Hematopoietic multipotent progenitor cell treated with erythropoietin and hydrocortisone succinate and interleukin-3 and kit ligand, for 6 days (in vitro differentiated cells): ENCODE measurements at places on chromosomes 1 and 21.

DNA sequence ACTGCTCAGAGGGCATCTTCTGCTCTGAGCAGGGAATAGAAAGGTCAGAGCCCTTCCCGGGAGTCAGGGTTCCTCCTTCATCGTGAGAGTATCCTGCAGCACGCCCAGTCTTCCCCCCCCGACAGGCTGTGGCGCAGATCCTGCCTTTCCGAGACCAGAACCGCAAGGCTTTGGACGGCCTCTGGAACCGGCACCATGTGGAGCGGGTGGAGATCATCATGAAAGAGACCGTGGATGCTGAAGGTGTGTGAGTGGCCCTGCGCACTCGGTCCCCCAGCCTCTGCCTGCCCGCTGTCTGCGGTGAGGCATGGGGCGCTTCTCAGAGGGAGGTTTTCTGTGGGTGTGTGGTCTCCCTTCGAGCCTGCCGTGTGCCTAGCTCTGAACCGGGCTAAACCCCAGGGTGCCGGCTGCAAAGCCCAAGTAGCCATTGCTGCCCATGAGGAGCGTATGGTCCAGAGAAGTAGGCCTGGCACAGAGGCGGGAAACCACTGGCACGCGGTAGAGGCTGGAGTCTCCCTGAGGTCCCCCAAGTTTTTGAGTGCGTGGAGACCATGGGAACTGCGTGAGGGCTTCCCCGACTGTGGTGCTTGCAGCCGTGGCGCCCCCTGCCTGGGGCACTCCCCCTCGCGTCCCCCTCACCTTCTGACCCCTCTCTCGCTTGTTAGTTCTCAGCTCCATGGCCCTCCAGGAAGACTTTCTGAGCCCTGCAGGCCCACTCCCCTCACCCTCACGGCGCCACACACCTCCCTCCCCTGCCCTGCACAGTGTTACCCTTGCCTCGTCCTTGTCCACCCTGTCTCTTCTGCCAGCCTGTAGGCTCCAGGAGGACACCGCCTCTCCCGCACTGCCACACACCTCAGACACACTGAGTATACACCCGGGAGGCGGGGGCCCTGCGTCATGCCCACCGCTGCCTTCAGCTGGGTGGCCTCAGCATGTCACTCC is 12.5 kb downstream of the H6PD start:
- no peak for DNase-seq

GRCh38 chr1:226135059-226135651 is 51.4 kb downstream of the ACBD3 start:
- DNase-seq: no peak

- DNase-seq: no peak
These were observed 357.4 kb upstream of the PLXNA2 start for GRCh38 chr1:208601561-208601960.

- DNase-seq: peak; percentile 45
These were observed 20.0 kb downstream of the CDC73 start for GRCh38 chr1:193141804-193142203.

GRCh38 chr1:17177651-17178050 is 27.3 kb upstream of the PADI1 start:
- no peak for DNase-seq

DNA sequence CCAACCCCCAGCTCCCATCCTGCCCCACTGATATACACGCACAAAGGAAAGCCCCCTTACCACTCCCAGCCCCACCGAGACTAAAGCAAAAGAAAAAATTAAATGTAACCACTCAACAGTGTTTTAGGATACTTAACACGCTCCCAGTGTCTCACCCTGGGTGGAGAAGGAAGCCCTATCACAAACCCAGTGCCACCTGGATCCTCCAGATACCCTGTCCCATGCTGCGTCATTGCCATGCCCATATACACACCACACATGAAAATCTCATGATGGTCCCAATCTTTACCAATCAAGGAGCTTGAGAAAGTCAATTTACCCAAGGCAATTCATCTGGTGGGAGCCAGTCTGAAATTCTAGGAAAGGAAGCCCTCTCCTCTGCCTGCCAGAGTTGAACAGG is 11.2 kb downstream of the KIAA1614 start:
- DNase-seq: peak; percentile 76
